ENCODE measurements at places on chromosomes 5 and 9.

DNA sequence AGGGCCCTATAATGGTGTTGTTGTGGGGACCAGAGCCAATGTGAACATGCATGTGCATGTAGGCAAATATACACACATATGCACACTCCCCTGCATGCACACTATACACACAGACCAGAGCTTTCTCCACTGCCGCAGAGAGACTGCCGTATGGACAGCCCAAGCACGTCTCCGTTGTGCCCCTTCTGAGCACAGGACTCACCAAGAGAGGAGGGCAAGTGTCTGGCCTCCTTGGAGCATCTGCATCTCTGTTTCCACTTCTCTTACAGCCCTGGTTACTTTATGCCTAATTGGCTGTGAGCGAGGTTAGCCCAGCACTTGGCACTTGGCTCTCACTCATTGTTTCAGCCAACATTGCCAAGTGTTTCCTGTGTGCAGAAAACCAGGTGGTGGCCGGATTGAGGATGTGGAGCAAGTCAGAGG is 30.4 kb downstream of the CSF2 start:
- no peak for DNase-seq

DNA sequence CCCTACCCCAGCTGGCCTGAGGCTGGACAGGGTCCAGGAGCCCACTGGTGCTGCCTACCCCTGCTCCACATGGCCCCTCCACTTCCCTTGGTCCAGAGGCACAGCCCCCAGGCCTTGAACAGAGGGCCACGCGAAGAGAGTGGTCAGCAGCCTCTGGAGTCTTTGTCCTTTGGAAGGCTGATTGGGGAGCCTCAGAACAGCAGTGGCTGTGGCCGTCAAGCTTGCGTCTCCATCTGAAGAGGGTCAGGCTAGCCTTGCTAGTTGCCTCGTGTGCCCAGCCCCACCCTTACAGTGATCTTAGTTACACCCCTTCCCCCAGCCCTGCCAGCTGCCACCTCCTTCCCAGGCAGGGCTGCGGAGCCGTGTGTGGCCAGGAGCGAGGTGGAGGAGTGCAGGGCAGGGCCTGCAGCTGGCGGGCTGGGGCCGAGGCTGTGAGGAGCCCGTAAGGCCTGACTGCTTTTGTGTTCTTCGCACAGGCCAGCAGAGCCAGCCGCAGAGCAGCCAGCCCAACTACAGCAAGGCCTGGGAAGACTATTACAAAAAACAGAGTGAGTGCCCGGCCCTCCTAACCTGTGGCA is 30.1 kb upstream of the PRDM12 start:
- DNase-seq, result no peak

- no peak for DNase-seq
Measured at GRCh38 chr5:172872997-172873491, 39.0 kb downstream of the ERGIC1 start.

DNA sequence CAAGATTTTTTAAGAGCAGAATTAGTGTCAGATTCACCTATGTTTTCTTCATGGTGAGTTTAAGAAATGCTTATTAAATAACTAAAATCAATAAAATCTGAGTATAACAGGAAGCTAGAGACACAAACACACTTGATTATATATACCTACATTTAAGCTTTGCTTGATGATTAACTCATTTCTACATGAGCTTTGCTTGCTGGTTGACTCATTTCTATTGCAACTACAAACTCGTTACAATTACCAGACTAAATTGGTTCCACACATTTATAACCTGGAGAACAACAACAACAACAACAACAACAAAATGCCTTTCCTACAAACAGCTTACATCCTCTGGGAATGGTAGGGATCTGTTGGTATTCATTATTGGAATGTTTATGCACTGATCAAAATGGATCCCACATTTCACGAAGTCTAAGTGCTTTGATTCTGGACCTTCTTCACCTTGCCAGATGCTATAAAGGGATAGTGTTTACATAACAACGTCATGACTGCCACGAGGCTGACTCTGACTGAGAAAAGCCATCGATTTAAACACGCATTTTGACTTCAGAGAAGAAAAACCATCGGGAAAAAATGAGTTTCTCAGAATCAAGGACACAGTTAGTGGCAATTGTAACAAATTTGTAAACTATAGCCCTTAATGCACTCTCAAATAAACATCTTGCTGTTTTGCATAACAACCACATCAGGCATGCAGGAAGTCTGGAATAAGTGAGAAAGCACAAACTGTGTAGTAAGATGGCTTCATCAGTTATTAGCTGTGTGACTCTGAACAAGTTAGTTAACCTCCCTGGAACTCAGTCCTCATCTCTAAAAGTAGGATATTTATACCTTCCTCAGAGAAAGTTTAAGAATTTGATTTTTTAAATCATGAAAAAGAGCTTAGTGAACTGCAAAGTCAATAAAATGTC is 49.8 kb downstream of the RASEF start:
- no peak for DNase-seq

- no peak for DNase-seq
Measured at GRCh38 chr9:92528522-92528849, 7.3 kb downstream of the ECM2 start.

DNA sequence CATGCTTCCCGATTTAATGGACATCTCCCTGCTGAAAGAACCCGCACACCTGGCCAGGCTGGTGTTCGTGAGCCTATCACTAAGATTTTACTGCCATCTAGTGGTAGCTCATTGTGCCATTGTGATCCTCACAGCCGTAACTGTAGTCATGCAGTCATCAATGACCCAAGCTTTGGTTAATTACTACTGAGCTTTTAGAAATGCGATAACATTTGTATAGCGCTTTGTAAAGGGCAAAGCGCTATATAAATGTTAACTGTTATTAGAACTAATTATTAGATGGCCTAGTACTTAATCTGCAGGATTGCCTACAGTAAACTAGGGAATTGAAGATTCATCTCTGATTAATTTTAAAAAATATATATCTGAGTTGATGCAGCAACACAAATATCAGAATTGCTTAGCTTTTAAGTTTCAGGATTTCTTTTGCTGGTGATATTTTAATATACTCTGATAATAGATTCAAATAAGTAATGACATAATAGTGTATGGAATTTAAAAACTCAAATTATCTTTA is 90.2 kb downstream of the HACD4 start:
- DNase-seq, result no peak

- no peak for DNase-seq
Measured at GRCh38 chr9:1837453-1838084, 177.6 kb upstream of the SMARCA2 start.

- DNase-seq, result no peak
Measured at GRCh38 chr9:119166096-119166495, 203.1 kb downstream of the BRINP1 start.

GRCh38 chr5:138468133-138468965 is 3.1 kb downstream of the EGR1 start:
- DNase-seq, result no peak

GRCh38 chr9:99286536-99286935 is 64.5 kb downstream of the SEC61B start:
- no peak for DNase-seq

- no peak for DNase-seq
Measured at GRCh38 chr9:121299467-121300282, 31.7 kb downstream of the GSN start.

DNA sequence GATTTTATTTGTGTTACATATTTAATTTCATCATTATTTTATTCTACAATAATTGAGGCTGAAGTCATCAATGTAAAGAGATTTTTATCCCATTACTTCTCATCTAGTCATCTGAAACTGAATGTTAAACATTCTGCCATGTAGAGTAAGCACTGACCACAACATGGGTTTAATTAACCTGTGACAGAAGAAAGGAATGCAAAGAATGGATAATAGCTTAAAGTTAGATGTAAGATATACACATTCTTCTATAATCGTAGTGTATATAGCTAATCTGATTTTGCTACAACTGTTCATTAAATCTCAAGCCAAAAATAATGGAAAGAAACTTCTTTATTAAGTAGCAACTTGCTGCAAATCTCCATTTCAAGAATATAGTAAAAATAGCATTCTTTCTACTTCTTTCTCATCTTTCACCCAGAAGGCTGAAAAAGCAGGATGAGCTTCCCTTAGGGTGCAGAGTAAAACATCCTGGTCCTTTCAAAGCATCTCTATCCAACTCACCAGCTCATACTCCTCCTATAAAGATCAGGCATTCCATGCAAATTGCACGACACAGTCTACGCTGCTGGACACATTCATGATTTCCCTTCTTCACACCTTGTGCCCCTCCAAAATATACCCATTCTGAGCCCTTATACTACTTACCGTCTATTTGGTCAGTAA is 115.2 kb downstream of the EFNA5 start:
- no peak for DNase-seq

DNA sequence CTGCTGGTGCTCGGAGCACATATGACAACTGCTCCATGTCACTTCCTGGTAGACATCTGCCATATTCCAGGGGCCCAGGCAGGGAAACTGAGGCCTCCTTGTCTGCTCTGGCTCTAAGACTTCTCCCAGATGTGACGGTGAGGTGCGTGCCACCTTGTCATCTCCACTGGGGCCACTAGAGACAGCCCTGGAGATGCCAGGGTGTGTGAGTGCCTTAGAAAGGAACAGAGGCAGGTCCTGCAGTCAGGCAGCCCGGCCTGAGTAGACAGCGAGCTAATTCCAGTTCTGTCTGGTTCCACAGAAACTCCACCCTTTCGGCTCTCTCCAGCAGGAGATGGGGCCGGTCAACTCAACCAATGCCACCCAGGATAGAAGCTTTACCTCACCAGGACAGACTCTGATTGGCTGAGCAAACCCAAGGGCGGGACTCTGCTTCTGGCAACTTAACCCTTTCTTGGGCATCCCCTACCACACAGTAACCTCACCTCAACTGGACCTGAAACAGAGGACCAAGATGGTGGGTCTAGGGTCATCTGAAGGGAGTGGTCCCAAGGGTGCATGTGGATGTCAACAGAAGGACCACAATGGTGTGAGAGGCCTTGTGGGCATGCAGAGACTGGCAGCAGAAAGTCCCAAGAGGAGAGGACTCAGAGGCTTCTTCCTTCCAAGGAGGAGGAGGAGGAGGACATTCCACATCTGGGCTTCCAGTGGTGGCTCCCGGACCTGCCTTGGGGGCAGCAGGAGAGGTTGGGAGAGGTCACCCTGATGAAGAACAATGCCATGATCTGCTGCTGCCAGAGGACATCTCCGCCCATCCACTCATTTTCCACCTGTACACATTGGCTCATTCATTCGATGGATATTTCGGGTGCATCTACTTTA is 77.7 kb downstream of the RGS3 start:
- peak; percentile 77 for DNase-seq

GRCh38 chr5:158758675-158759074 is 341.0 kb downstream of the EBF1 start:
- peak; percentile 82 for DNase-seq

DNA sequence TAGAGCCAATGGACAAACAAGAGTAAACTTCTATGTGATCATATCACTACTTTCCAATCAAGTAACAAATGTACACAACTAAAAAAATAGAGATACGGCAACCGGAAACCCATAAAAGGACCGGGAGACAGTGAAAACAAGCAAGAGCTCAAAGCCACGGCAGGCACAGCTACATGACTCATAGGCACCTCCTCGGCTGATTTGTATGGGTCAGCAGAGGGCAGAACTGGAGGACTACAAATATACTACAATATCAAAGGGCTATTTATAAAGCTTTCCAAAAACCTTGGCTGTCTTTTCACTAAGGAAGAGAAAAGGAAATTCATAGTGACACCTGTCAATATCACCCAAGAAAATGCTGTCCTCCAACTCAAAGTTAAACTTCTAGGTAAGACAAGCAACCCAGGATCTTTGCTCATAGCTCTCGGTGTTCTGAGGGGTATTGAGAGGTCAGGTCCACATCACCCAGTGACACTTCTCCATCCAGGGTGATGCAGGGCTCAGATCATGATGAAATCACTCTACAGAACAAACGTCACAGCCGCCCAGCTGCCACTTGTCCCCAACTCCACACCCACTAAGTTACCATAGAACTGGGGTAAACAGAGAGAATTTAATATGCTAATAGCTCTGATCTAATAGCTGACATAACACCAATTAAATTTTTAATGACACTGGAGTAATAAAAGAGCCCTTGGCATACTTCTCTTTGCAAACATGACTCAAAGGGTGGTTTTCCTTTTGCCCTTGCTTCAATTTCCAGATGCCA is 41.3 kb downstream of the PFDN1 start:
- peak; percentile 79 for DNase-seq

DNA sequence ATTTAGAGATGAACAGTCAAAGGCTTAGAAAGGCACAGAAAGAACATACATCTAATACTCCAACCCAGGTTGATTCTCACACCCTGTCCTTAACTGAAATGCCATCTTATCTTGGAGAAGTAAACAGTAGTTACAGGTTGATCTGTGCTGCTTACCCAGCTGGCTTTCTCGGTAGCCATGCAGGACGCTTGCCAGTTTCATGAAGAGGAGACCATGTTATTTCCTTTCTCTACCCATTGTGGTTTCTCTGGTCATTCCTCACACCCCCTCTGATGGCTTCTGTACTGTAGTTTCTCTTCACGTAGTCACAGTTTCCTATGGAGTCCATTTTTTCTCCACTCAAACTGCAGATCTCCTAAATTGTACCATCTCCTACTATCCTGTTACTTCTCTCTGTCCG is 206.0 kb downstream of the SGCD start:
- no peak for DNase-seq

- DNase-seq, result peak; percentile 25
Measured at GRCh38 chr5:74201334-74202081, 439.0 kb downstream of the ENC1 start.

DNA sequence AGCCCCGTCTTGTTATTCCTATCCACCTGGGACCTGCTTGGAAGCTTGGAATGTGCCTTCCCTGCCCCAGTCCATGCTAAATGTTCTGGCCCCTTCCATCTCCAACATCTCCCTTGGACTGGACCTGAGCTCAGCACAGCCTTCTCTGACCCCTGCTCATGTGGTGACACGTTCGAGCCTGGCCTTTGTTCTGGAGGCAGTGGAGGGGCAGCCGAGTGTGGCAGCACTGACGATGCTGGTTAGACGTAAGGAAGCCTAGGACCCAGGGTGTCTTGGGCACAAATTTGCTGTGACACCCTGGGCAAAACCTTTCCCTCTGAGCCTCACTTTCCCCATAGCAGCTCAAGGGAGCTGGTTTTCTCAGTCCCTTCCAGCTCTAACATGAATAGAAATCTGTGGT is 3.9 kb downstream of the SPACA9 start:
- no peak for DNase-seq

GRCh38 chr9:85061969-85062368 is 392.4 kb downstream of the NTRK2 start:
- DNase-seq, result no peak

DNA sequence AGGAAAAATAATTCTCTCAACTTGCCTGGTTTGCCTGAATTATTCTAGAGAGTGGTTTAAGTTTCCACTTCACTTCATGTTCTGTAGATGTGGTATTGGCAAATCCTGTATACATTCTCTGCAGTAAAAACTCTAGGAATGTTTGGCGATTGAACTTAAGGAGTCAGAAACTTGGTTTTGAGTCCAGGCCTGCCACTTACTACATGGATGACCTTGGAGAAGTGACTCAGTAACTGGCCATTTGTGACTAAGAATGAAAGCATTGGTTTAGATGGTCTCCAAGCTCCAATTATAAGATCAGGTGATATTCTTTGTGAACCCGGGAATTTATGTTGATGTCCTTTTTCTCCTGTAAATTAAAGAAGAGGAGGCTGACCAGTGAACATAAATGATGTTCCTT is 233.8 kb downstream of the GAS1 start:
- DNase-seq, result no peak

GRCh38 chr9:73133921-73134407 is 17.7 kb upstream of the ANXA1 start:
- DNase-seq, result no peak

- no peak for DNase-seq
Measured at GRCh38 chr9:94612071-94612470, 18.4 kb upstream of the FBP2 start.

GRCh38 chr9:99778836-99779235 is 42.8 kb upstream of the NR4A3 start:
- no peak for DNase-seq

Measured in NCI-H226 (cell line).